Muscle of back (tissue), 13 donors: ENCODE measurements at places on chromosomes 2 and 18.
A peak's percentile ranks its signal among the peaks of the same experiment; 100 is the strongest.

GRCh38 chr2:229265727-229266126 is 5.4 kb downstream of the PID1 start:
- no peak for DNase-seq

- no peak for DNase-seq
Observed at GRCh38 chr2:72630767-72631166, 195.1 kb downstream of the EXOC6B start.

- DNase-seq, result no peak
Observed at GRCh38 chr2:49153252-49153651, 1.1 kb downstream of the FSHR start.

DNA sequence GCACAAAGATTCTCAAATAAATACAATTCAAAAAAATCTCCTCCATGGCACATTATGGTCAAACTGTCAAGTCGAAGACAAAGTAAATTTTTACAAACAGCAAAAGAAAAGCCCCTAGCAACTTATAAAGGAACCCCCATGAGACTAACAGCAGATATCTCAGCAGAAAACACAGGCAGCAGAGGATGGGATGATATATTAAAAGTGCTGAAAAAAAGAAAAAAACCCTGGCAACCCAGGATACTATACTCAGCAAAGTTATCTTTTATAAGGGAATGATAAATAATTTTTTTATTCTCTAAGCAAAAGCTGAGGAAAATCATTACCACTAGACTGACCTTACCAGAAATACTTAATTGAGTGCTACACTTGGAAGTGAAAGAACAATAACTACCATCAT is 326.4 kb downstream of the CYRIA start:
- no peak for DNase-seq

- DNase-seq, result no peak
Observed at GRCh38 chr2:71071681-71072398, 3.4 kb downstream of the NAGK start.

- peak; percentile 8 for DNase-seq
Observed at GRCh38 chr2:104444392-104444791, 409.5 kb upstream of the POU3F3 start.

DNA sequence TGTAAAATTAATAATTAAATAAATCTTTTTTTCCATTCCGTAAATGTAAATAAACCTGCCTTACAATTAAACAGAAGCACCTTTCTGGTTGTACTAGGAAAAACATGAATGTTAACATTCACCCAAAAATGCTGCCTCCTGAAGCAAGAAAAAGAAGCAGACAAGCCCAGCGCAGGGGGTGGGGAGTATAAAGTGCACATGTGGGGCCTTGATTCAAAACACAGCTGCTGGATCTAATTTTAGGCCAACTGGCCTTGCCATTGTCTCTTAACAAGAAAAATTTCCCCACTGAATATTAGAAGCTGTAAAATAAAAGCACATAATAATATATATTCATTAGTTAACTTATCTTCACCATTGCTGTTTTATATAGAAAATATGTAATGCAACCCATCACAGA is 28.3 kb downstream of the TCF4 start:
- DNase-seq, result peak; percentile 62

- DNase-seq, result no peak
Observed at GRCh38 chr2:235180642-235181041, 228.8 kb downstream of the SH3BP4 start.

- DNase-seq, result no peak
Observed at GRCh38 chr2:71813807-71814470, 333.7 kb downstream of the CYP26B1 start.

DNA sequence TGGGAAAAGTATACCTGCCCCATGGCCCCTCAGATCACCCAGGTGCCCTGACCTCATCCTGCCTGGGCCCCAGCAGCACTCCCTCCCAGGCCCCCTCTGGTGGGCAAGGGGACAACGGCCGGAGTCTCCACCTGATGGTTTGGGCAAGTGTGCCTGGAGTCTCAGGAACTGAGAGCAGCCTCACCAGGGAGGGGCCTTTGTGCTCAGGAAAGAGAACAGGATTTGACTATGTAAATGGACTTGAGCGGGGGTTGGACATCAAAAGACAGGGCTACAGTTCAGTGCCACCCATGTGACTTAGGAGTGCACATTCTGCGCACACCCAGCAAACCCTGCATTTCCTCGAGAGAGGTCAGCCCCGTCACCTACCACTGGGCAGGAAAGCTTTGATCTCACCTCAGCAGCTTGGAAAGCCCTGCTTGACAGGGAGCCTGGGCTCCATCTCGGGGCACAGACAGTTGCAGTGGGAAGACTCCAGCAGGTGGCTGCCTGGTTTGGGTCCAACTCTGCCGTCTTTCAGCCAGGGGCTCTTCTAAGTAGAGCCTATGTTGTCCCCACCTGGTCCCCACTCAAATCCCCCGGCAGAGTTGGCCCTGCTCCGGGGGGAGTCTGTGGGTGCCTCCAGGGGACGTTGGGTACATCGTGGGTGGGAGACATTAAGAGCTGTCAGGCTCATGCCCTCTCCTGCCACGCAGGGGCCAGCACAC is 3.3 kb downstream of the INPP5D start:
- no peak for DNase-seq

- DNase-seq, result no peak
Observed at GRCh38 chr18:78980777-78981380, 1.3 kb downstream of the SALL3 start.

- no peak for DNase-seq
Observed at GRCh38 chr18:13537022-13537780, 189.2 kb downstream of the FAM210A start.

DNA sequence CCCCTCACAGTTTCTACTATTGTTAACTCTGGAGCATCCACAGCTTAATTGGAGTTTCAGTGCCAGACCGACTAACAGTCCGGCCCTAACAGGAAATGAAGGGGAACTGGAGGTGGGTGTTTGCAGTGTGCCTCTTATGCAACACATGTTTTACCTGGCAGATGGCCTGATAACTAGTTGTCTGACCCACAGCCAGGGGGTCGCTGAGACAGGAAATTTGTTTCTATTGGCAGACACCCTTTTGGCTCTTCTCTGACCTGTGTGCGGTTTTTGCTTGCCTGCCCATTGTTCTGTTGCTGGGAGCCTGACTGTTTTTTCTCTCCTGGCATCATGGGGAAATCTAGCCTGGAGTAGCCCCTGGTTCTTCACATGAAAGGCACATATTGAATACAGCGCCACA is 1329.8 kb downstream of the DSC3 start:
- DNase-seq, result no peak

GRCh38 chr2:9258953-9259399 is 52.4 kb downstream of the ASAP2 start:
- DNase-seq, result peak; percentile 58

GRCh38 chr2:47269316-47270232 is 114.5 kb upstream of the STPG4 start:
- no peak for DNase-seq

- DNase-seq, result no peak
Observed at GRCh38 chr2:16816016-16816415, 150.4 kb upstream of the CYRIA start.

DNA sequence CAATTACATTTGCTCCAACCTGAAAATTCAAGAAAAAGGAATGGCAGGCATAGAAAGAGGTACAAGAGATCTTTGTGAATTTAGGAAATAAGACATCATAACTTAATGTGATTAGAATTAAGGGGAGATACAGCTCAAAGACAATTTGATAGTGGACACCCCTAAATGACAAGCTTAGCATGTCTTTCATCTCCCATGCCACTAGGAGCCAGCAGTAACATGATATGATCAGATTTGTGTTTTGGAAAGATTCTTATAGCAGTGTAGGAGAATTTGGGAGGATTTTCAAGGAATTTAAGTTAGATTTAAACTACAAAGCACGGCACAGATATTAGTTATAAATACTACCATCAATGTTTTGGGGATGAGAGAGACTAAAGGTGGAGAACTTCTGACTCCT is 340.8 kb downstream of the RDH14 start:
- DNase-seq, result no peak

DNA sequence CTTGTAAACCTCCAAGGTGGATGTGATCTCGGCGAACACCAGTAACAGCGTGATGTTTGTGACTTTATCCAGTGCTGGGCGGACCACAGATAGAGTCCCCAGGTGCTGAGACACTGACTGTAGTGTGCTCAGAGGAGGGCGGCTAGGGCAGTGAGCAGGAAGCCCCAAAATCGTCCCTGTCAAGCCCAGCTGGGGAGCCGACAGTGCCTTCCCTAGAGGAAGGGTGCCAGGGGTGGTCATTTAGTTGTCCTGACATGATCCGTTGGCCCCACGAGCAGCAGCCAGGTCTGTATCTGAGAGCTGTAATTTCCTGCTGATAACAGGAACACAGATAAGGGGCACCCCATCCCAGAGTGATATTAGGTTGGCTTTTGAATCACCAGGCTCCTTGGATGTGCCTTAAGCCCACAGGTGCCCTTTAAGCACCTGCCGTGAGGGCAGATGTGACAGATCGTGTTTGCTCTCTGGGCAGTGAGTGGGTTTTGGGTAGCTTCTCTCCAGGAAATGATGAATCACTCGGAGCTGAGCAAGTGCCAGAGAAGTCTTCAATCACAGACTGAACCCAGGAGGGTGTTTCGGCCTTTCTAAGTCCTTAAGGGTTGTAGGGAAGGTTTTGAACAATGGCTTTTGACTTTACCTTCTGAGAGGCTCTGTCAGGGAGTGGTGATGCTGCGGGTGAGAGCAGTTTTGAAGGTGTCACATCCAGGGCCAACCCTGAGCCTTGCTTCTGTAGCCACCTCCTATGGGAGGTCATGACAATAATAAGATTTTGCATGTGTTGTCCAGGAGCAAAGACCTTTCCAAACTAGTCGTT is 7.7 kb downstream of the LPIN1 start:
- no peak for DNase-seq

DNA sequence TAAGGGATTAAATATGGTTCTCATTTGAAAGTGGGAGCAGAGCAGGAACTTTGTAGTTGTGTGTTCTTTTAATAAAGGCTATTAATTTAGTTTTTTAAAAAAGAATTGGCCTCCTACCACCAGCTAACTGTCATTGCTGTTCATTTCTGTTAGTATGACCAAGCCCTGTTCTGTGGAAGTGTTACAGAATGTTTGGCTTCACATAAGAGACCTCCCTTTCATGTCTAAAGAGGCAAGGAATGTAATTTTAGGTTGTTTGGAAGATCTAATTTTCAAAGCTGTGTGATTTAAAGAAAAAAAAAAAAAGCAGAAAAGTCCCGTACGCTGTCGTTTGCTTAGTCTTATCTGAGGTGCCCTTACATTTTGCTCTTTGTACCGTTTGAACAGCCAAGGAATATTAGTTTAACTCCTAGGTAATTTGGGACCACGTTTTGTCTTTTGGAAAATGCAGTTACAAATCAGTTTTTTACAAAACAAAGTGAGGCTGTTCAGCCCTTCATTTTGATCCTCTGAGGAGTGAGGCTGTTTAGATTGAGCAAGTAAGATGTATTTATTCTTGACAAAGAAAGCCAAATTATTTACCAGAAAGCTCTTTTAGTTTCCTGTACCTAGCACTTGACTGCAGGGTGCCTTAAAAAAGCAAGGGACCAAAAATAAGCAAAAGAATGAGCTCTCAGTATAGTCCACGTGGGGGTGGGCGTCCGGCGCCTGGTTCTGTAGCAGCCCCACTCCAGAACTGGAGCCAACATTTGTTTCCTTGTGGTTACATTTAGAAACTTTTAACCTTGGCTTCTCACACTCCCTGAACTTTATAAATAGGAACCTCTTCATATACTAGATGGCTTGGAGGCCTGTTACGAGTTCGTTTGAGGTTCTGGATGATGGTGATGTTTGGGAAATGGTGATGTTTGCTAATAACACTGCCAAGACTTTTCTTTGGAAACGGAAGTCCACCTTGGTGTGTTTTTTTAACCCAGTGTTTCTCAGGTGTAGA is 136.2 kb downstream of the FMNL2 start:
- DNase-seq, result no peak

DNA sequence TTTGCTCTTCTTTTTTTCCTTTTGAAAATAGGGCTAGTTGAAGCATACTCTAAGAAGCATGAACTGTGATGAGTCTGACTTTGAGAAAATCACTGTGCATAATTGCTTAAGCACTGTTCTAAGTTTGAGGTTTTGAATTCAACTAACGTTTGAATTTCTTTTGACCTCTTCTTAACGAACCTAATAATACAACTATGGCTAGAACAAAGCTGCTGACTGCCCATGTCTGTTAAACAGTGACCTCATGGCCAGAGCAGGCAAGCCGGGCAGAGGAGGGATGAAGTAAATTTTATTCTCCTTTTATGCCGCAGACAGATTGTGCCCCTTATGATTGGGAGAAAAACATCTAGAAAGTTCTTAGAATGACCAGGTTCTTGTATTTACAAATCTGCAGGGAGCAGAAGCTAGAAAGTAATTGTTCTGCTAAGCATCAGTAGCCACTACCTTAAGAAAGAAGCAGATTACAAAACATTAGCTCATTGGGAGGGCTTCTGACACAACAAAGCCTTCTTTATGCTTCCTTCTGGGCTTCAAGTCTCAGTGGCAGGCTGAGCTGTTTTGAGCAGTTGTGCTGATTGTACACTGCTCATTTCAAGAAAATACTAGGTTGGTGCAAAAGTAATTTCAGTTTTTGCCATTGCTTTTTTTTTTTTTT is 97.8 kb upstream of the RASGRP3 start:
- DNase-seq, result no peak

DNA sequence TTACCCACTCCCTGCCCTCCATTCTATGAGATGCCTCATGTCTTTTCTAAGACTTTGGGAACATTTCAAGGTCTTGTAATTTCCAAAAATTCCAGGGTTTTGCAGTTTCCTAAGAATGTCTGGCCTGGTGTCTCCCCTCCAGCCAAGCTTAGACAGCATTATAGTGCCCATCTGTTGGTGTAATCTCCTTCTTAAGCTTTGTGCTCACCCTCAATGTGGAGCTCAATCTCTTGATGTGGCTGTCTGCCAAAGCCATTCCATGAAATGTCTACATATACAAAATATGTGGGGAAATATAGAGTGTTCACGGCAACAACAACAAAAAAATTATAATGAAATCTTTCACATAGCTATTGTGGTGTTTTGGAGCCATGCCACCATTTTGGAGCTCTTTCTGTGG is 558.4 kb downstream of the PIK3C3 start:
- no peak for DNase-seq

DNA sequence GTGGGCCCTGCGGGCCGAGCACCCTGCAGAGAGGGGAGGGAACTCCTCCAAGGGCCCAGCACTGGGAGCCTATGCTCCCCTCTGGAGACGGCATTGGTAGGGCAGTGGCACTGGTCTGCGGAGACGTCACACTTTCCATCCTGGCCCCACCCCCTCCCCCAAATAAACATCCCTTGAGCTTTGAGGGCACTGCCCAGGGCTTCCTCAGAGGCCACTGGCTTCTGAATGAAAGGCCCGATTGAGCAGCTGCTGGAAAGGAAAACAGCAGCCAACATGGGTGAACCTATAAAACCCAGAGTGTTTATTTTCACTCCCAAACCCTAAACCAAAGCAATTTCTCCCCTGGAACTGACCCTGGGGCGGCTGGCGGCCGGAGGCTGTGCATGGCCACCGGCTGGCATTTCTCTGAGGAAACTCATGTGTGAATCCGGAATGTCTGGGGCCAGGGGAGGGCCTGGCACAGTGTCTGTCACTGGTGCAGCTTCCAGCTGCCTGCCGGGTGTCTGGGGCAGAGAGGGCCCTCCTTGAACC is 138.9 kb downstream of the DYSF start:
- DNase-seq, result no peak

DNA sequence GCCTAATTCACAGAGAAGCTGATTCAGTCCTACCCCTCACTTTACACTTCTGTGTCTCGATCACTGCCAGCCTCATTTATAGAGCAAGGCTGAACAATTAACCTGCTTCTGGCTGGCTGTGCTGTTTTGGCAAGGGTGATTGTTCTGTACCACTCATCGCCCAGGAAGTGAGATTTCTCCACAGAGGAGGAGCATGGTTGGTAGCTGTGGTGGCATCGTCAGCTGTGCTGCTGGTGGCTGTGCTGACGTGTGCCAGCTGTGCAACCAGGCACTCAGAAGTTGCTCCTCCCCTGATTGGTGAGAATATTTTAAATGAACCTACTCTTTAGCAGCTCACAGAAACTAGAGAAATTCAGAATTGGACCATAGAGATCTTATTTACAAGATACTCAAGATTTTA is 158.3 kb downstream of the EML6 start:
- DNase-seq, result no peak
